ENCODE measurements at places on chromosomes 5 and 9.

GRCh38 chr5:24623031-24623430 lies 21.7 kb downstream of the CDH10 start:
- DNase-seq = no peak

GRCh38 chr5:39080597-39081204 lies 6.5 kb upstream of the RICTOR start:
- no peak for DNase-seq

- no peak for DNase-seq
Observed at GRCh38 chr9:137253717-137254623, 1.2 kb upstream of the NELFB start.

DNA sequence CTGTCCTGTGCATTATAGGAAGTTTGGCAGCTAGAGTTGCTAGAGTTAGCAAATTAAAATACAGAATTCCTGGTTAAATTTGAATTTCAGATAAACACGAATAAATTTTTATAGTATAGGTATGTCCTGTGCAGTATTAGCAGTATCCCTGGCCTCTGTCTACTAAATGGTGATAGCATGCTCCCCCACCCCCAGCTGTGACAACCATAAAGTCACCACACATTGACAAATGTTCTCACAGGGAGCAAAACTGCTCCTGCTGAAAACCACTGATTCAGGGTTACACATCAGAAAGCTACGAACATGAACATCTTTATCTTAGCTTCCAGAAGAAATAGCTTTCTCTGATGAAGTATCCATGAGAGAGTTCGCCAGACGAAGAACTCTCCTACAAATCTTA lies 91.8 kb upstream of the CCDC112 start:
- no peak for DNase-seq

DNA sequence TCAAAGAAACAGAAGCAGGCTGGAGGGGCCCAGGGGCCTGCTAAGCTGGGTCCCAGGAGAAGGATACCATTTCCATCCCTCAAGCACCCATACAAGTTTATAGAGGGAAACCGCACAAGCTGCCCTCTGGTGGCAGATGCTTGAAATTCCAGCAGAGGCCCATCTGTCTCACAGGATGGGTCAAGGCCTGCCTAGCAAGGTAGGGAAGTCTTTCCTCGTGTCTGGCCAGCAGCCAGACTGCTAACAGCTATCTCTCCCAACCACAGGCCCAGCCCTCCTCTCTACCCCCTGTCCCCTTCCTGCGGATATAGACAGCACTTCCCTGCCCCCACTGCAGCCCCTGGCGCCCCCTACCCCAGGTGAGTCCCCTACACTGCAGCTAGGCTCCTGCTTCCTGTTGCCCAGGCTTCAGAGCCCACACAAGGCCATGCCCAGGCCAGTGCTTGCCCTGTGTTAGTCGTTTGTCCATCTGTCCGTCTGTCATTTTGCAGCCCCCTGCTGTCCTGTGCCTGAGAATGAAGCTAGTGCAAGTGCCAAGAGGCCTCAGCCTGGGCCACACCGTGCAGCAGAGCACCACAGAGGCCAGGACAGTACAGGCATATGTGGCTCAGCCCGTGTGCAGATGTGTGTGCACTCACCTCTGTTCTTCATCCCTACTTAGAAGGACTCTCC lies 26.2 kb downstream of the TCF7 start:
- peak; percentile 27 for DNase-seq

DNA sequence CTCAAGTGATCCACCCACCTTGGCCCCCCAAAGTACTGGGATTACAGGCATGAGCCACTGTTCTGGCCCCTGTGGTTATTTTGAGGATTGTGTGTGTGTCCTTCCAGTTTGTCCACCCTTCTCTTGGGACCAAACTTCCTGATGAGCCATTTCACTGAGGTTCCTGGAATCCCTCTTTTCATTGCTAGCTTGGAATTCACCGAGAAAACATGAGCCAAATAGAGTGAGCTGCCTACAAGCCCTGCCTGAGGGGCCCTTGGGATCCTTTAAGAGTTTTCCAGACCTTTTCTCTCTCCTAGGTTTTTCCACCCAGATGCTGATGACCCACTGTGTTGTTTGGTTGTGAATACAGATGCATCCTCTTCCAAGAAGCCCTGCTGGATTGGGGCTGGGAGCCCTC lies 13.2 kb upstream of the KIF12 start:
- DNase-seq = no peak

DNA sequence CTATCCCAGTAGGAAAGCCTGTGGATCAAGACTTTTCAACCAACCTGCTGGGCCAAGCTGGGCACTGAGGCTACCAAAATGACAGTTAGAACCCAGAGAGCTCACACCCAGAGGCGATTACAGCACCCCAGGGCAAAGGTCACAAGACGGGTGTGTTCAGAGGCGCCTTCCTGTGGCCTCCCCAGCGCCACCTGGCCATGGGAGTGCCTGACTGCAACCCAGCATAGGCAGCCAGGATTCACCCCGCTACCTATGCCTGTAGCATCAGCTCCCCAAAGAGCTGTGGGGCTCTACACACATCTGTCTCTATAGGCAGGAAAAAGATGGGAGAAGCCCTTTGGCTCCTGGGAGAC lies 33.5 kb downstream of the PDGFRB start:
- DNase-seq = no peak

- no peak for DNase-seq
Observed at GRCh38 chr5:169943026-169943425, 37.3 kb downstream of the INSYN2B start.

GRCh38 chr9:100370064-100370723 lies 17.5 kb upstream of the TEX10 start:
- no peak for DNase-seq

- DNase-seq = peak; percentile 17
Observed at GRCh38 chr9:20512106-20512505, 110.2 kb downstream of the MLLT3 start.

DNA sequence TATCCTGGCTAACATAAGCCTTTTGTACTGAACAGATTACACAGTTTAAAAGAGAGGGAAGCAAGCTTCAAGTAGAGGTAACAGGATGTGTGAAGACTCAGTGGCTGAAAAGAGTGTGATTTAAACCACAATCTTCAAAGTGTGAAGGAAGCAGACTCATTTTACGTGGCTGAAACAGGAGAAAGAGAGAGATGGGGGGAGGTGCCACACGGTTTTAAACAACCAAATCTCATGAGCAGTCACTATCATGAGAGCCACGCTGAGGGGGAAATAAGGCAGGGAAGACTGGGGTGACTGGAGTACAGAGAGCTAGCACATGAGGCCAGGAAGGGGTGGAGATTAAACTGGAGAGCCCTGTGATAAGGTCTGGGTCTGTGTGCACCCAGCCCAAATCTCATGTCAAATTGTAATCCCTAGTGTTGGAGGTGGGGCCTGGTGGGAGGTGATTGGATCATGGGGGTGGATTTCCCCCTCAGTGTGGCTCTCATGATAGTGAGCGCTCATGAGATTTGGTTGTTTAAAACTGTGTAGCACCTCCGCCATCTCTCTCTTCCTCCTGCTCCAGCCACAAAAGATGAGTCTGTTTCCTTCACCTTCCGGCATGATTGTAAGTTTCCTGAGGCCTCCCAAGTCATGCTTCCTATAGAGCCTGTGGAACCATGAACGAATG lies 318.6 kb upstream of the CD180 start:
- DNase-seq = no peak

DNA sequence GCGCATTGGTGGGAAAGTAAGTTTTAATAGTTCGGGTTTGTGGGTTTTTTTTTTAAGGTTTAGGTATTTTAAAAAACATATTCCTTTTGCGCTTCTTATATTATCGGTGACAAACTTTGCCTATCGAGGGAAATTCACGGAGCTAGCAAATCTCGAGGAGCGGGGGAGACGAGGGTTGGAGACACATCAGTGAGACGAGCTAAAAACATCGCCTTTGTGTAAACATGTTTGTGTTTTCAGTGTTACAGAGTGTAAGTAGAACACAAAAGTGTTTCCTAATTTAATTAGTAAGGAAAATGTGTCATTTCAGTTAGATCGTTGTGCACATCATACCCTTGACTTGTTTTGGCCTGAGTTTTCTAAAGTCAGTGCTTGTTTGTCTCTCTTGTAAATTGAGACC lies 945 bp downstream of the BTF3 start:
- DNase-seq = no peak

DNA sequence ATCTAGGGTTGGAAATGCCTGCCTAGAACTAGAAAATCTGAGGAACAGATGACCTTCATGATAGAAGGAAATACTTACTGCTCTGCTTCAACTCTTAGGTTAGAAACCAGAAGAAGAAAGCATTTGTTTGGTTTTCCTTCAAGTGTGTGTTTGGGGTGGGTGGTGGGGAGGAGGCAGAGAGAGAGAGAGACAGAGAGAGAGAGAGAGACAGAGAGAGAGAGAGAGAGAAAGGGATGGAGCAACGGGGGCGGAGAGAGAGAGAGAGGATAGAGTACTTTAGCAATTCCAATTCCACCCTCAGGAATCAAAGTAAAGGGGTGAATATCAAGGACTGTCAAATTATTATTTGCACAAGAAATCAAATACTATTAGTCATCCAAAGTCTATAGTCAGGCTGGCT lies 29.2 kb upstream of the GCNT4 start:
- DNase-seq = no peak

GRCh38 chr9:129336601-129337331 lies 158.7 kb upstream of the IER5L start:
- DNase-seq = no peak

DNA sequence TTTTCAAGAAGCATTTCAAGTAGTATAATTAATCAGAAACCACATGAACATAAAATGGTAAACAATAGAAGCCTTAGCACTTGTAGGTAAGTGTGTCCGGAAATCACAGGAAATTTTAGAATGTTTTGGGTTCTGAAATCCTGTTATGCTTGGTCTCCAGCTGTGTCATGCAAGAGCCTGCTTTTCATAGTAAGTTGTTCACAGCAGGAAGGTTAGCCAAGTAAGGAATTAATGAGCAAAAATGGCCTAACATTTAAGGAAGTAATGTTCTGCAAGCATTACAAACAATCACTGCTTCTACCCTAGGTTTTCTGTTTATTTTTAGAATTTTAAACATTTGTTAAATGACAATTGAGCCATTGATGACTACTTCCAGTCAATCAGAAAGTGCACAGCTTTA lies 669.5 kb downstream of the SLCO4C1 start:
- no peak for DNase-seq

DNA sequence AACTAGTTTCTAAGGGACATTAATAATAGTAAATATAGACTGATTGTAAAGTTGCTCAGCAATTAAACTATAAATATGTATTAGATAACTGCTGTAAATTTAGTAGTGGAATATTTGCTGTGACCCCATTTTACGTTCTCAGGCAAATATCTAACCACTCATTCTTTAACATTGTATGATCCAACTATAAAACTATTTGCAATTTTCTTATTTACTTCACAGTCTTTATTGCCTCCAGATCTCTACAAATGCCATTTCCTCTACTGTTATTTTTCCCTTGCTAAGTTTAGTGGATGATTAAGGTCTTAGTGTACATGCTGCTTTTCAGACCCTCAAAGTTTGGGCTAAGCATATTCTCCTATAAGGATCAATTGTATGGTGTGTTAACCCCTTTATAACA lies 526.2 kb upstream of the ST8SIA4 start:
- DNase-seq = no peak

GRCh38 chr9:75169623-75170022 lies 81.3 kb downstream of the OSTF1 start:
- DNase-seq = no peak

GRCh38 chr5:72552041-72552557 lies 44.9 kb upstream of the ZNF366 start:
- DNase-seq = peak; percentile 65

GRCh38 chr9:109926421-109926869 lies 146.4 kb downstream of the PALM2AKAP2 start:
- DNase-seq = no peak

- no peak for DNase-seq
Observed at GRCh38 chr5:169874621-169875020, 105.7 kb downstream of the INSYN2B start.

GRCh38 chr5:105954341-105954740 lies 1716.4 kb downstream of the EFNA5 start:
- no peak for DNase-seq

DNA sequence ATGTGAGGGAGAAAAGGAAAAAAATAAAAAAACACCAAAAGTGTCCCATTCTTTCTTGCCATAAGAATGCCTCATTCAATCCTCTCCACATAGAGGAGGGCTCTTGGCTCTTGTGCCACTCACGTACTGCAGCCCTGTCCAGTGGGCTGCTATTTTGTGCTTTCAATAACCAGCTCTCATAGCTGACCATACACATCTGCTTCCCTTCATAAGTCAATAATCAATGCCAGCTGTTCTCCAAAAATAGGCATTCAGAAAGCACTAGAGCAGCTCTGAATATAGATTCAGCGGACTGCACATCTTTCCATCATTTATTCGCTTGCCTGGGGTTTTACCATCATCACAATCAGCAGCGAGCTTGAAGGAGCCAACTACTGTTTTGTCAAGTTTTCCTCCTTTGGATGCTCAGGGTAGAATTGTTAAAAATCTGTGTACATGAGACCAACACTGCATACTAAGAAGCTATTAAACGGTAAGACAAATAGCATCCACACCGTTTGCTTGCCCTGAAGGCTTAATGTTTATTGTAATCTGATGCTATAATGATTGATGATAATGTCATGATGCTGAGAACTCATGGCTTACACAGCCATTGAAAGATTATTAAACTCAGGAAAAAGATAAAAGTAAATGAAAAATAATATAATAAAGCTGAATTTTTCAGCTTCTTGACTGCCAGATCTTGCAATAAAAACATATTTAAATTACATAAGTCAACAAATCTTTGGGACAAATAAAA lies 80.0 kb downstream of the OXCT1 start:
- peak; percentile 31 for DNase-seq

DNA sequence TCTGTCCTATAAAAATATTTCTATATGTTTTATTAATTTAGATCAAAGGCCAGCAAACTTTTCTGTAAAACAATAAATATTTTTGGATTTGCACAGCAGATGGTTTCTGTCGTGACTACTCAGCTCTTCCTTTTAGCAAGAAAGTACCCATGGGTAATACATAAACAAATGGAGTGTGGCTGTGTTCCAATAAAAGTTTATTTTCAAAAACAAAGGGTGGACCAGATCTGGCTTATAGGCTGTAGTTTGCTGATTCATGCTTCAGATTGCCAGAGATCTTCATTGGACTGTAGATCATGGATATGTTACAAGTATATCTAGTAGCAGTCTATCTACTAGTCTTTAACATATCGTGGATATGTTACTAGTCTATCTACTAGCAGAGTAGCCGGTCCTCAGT lies 590.5 kb downstream of the CSNK1G3 start:
- DNase-seq = peak; percentile 58

DNA sequence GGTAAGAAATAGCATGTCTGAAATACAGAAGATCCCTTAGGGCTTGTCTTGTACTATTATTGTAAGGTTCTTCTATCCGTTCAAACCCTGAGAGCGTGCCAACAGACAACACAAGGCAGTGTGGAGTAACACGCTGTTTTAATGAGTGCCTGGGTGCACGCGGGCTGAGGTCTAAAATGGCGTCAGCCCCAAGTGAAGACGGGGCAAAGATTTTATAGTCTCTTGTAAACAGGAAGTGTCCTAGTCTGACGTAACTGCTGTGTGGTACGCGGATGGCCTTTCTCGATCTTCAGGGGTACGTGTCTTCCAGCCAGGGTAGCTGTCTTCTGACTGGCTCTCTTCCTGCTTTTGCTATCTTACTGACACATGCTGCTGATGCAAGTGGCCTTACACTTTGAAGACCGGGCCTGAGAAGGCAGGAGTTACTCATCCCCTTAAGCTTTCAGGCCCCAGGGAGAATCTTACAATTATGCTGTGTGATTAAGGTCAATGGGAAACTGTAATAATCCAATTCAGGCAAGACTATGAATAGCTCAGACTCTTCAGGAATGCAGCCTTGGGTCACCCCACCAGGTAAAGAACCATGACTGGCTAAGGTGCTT lies 1812.0 kb upstream of the CDH9 start:
- no peak for DNase-seq

- DNase-seq = peak; percentile 18
Observed at GRCh38 chr5:128905568-128906110, 59.6 kb upstream of the SLC27A6 start.
